ENCODE measurements at places on chromosomes 1 and 21.
A peak's percentile ranks its signal among the peaks of the same experiment; 100 is the strongest.

DNA sequence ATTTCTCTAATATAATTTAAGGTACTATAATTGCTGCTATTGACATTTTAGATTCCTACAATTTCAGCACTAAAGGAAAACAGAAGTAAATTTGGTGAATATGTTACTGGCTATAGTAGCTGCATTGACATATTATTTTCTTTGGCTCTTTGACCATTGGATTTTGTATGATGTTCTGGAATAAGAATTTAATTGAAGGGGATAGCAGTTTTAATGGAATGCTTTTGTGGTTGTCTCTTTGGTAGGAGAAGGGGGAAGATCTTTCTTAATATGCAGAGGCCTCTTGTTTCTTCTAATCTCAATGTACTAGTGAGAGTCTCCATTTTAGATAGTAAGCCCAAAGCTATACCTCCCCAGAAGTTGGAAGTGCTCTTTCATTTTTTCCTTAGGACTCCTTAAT, 6.9 kb downstream of the DTL start:
- no peak for DNase-seq

GRCh38 chr1:246128494-246129069, 378.5 kb downstream of the SMYD3 start:
- DNase-seq: no peak

GRCh38 chr1:6832531-6833188, 47.4 kb downstream of the CAMTA1 start:
- peak; percentile 95 for DNase-seq

GRCh38 chr1:201903135-201903534, 14.4 kb downstream of the SHISA4 start:
- DNase-seq: no peak

GRCh38 chr21:32726839-32727686, 750 bp downstream of the SYNJ1 start:
- no peak for DNase-seq

DNA sequence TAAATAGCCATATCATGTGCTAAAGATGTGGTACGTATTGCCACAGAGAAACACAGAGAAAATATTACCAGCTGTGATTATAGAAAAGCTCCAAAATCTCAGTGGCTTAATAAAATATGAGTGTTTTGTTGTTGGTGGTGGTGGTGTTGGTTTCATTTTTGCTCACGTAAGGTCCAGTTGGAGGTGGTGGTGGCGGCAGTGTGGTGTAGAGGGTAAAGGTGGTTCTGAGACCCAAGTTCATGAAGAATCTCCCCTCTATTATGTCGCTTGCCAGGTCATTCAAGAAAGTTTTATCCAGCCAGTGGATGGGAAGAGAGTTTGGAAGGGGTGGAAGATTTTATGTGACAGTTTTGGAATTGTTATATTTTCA, 217.6 kb upstream of the SAMSN1 start:
- no peak for DNase-seq

- peak; percentile 23 for DNase-seq
These were observed 32.1 kb downstream of the CD244 start for GRCh38 chr1:160830321-160831153.

GRCh38 chr1:168005529-168005928, 68.7 kb upstream of the MPC2 start:
- DNase-seq: no peak

DNA sequence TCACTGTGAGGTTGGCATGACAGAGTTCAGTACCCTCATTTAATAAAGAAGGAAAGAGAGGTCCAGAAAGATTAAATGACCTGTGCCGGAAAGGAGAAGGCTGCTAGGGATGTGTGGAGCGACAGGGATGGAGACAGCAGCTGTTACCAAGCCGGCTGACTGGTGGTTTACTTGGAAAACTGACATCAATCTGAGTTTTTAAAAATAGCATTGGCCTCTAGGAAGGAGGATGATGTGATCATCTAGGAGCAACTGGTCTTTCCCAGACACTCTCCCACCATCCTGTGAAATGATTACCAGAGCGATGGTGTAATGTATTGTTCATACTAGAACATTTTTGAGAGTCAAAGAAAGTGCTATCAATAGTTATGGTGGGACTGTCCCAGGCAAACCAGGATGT, 154.4 kb downstream of the ZSCAN20 start:
- no peak for DNase-seq

DNA sequence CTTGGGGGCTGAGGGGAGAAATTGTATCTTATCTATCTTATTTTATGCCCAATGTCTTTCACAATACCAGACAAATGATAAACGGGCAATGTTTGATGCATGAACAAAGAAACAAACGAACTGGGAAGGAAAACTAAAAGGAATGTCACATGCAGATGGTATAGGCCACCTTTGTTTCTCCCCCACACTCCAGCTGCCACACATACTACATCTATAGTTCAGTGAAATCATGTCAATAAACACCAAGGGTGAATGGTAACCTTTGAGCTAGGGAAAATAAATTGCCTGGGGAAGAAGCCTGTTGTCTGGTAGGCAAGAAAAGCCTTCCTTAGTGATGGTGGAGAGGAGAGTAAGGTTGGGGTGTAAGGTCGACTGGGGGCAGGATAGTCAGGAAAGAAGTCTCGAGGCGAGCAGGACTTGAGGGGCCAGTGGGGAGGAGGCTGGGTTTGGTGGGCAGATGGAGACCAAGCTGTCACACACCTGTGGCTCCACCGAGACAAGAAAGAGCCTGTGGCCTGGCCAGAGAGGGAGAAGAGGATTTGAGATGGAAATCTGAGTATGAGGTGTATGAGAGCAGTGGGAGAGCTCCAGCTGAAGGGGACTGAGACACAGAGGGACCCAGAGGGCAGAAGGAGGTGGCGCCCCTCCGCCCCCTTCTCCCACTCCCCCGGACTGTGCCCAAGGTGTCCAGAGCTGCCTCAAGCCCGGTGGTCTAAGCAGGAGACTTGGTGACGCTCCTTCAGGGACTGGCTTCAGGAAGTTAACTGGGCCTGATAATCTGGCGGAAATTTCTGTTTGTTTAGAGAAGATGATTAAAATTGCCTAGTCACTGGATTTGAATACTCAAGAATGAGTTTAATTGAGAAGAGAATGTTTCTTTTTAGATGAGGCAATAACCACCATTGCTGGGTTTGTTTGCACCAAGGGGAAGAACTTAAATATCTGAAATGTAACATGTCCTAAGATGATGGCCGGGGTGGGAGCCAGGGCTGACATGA, 37.3 kb downstream of the ATF3 start:
- no peak for DNase-seq

DNA sequence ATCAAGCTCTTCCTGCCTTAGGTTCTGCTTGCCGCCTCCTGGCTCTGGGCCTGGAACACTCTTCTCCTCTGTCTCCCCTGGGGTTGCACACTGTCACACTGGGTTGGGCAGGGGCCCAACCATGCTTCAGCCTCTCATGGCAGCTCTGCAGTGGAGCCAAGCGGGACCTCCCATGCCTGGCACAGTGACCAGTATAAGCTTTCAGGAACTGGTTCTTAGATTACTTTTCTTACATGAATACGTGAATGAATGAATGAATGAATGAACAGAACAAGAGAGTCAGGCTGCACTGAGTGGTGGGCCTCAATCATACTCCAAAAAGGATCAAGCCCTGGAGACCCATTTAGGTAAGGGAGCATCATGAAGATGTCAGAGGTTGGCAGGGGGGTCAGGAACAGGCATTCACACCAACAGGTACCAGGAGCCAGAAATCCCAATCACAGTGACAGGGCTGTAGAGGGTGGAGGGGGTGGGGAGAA, 30.8 kb upstream of the TMEM125 start:
- no peak for DNase-seq

DNA sequence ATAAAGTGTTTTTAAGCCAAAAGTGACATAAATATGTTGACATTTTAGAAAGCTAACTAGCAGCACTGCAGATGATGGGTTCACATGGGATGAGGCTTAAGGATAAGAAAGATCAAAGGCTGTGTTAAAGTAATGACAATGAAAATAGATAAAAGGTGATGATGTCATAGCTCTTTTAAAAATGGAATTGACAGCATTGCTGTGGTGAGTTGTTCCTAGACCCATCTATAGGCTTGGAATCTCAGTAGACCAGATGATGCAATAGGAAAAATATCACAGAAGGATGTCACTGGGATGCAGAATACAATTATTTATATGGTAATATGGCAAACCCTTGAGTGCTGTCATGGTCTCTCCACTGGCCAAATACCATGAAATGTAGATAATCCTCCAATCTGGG, 286.0 kb downstream of the PLA2G4A start:
- DNase-seq: no peak

GRCh38 chr21:38834725-38835124, 29.0 kb downstream of the ETS2 start:
- peak; percentile 22 for DNase-seq

DNA sequence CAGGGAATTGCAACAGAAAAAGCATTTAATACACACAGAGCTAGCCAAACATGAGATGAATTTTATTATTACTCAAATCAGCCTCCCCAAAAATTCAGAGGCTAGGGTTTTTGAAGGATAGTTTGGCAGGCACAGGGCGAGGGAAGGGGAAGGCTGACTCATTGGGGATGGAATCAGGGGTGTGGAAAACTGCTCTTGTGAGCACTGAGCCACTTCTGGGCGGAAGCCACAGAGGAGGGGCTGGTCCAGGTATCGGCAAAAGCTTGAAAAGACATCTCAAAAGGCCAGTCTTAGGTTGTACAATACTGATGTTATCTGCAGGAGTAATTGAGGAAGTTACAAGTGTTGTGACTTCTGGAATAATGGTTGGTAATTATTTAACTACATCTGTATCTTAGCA, 109.4 kb downstream of the TLR5 start:
- no peak for DNase-seq

DNA sequence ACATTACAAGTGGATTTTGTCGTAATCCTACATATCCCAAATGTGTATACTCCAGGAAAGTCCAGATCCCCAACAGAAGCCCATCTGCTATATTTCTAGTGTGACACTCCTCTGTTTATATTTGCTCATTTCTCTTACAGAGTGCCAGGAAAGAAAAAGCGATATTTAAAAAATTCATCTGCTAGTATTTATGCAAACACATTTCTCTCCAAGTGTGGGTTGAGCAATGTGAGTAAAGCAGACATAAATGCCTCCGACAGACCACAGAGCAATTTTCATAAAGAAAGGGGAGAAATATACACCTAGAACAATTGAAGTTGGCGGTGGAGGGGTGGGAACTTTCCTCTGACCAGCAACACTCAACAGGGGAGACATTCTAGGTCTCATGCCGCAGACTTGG, 22.2 kb upstream of the RAP1A start:
- DNase-seq: no peak

GRCh38 chr1:106584107-106584506, 472.4 kb upstream of the PRMT6 start:
- DNase-seq: no peak

DNA sequence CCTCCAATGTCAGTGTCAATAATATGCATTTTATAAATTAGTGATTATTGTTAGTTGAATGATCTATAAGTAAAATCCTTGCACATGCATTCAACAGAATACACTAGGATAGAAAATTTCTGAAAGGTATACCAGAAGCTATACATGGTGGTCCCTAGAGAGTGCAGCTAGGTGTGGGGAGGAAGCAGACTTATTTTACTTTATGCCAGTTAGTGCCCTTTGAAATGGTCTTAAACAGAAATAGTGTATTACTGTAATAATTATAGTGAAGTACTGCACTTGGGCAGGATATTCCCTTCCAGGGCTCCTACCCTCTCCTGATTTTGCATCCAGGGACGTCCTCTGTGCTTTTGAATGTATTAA, 23.2 kb upstream of the WDR26 start:
- no peak for DNase-seq

GRCh38 chr1:15680561-15681348, 3.4 kb upstream of the PLEKHM2 start:
- DNase-seq: no peak

DNA sequence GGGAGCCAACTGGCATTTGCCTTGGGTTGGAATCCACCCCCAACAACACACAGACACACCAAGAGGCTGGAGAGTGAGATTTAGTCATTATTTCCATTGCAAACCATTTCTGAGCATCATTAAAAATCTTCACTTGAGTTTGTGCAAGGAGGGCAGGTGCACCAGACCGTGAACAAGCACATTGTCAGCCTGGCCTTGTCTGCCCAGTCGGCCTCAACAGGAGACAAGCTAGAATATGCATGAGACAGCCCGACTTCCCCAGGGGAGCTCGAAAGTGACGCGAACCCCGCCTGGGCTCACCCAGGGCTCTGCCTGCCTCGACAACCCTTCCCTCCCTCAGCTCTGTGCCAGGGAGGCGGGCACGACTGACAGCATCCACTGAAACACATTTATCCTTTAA, 15.4 kb upstream of the GUCA2B start:
- peak; percentile 21 for DNase-seq

- no peak for DNase-seq
These were observed 37.2 kb downstream of the MRAP start for GRCh38 chr21:32335601-32336575.

GRCh38 chr1:223683586-223684487, 18.3 kb upstream of the CAPN8 start:
- DNase-seq: peak; percentile 19
